CD4-positive, alpha-beta T cell treated with Interleukin-17A for 1 hour (primary cell): ENCODE measurements at places on chromosomes 2 and 18.

GRCh38 chr18:33161131-33161530 is 279.4 kb downstream of the CCDC178 start:
- no peak for DNase-seq

DNA sequence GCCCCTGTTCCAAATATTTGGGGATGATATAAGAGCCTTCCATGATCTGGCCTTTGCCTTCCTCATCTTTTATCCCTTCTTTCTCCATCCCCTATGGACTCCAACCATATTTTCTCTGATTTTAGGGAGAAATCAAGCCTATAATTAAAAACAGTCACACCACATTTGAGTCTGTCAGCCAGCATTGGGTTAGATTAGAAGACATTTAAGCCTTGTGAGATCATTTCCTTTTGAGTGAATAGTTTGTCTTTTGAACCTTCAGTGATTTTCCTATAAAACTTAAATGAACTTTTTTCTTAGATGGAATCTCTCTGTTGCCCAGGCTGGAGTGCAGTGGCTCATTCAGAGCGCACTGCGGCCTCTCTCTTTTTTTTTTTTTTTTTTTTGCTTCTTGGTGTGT is 7.6 kb upstream of the C18orf32 start:
- no peak for DNase-seq

- no peak for DNase-seq
Observed at GRCh38 chr2:189302274-189302948, 122.8 kb upstream of the COL5A2 start.

GRCh38 chr2:222548992-222549391 is 106.9 kb downstream of the FARSB start:
- no peak for DNase-seq

DNA sequence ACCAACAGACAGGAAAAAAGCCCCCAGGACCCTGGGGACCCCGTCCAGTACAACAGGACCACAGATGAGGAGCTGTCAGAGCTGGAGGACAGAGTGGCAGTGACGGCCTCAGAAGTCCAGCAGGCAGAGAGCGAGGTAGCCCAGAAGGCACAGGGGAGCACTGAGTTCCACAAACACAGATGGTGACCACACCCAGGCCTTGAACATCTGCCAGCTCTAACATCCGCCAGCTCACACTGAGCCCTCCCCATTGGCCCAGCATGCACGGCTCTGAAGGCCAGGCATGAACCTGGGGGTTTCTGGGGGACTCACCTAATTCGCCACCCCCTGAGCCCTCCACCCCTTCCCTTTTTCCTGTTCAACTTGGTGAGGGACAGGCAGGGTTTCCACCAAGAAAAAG is 25.6 kb upstream of the PRLH start:
- DNase-seq = no peak

GRCh38 chr2:100733391-100734187 is 86.3 kb upstream of the NPAS2 start:
- DNase-seq = no peak

- DNase-seq = no peak
Observed at GRCh38 chr2:229636571-229636970, 77.8 kb downstream of the DNER start.

DNA sequence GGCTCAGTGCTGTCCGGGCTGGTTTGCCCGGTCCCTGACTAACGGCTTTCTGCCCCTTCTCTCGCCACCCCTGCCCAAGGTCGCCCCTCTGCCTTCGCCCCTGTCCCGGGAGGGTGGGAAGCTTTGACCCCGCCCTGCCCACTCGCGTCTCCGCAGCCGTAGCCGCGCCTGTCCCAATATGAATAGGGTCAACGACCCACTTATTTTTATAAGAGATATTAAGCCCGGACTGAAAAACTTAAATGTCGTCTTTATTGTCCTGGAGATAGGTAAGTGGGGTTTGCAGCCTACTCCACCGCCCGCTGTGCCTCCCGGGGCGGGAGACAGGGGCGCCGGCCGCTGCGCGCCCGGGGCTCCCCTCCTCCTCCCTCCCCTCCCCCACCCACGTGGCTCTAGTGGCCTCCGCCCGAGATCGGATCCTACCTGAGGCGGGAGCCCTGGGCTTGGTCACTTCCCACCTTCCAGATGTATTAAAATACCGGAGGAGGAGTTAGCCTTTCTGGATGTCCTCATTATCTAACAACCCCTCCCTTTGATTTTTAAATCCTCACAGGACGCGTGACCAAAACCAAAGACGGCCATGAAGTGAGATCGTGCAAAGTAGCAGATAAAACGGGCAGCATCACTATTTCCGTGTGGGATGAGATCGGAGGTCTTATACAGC is 633 bp downstream of the NABP1 start:
- DNase-seq = peak; percentile 68

GRCh38 chr2:236865052-236865451 is 220.6 kb upstream of the COPS8 start:
- DNase-seq = no peak

- no peak for DNase-seq
Observed at GRCh38 chr2:22991844-22992243, 393.1 kb upstream of the KLHL29 start.

GRCh38 chr2:4300616-4301015 is 597.2 kb downstream of the DCDC2C start:
- DNase-seq = no peak

- no peak for DNase-seq
Observed at GRCh38 chr2:191019376-191019775, 5.4 kb upstream of the STAT1 start.

DNA sequence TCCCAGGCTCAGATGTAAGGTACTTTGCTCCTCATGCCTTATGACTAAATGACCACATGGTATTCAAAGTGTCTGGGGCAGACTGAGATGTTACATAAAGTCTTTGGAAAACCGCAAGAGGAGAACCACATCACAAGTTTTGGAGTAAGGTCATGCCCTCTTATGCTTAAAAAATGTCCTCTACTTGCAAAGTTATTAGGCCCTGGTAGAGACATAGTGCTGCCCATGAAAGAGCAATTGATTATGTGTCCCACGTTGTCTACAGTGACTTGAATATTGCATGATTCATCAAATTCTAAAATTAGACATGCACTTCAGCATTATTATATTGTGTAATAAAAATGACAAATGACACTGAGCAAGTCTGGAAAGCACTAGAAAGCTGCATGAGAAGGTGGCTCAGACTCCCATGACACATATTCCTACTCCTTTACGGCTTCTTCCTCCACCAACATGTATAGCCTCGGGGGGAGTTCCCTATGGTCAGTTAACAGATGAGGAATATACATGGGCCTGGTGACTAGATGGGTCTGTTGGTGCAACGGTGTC is 602.6 kb upstream of the VRK2 start:
- no peak for DNase-seq
